ENCODE measurements at places on chromosomes 11 and 22. TPM values are rescaled to one million over a fixed set of nuclear protein-coding genes. Genes with fewer than 3 reads are reported as not detected.
A peak's percentile ranks its signal among the peaks of the same experiment; 100 is the strongest.

The PARVG gene
- 48.9 TPM for total RNA-seq

The CEP126 gene
- 0.90 TPM for total RNA-seq

The RFPL3 gene
- total RNA-seq: not detected

The SCUBE1 gene
- total RNA-seq: not detected

The C11orf86 gene
- total RNA-seq: not detected

The ISX gene
- total RNA-seq: not detected

The TANGO2 gene
- 31.5 TPM for total RNA-seq

The FAM180B gene
- 0.19 TPM for total RNA-seq

DNA sequence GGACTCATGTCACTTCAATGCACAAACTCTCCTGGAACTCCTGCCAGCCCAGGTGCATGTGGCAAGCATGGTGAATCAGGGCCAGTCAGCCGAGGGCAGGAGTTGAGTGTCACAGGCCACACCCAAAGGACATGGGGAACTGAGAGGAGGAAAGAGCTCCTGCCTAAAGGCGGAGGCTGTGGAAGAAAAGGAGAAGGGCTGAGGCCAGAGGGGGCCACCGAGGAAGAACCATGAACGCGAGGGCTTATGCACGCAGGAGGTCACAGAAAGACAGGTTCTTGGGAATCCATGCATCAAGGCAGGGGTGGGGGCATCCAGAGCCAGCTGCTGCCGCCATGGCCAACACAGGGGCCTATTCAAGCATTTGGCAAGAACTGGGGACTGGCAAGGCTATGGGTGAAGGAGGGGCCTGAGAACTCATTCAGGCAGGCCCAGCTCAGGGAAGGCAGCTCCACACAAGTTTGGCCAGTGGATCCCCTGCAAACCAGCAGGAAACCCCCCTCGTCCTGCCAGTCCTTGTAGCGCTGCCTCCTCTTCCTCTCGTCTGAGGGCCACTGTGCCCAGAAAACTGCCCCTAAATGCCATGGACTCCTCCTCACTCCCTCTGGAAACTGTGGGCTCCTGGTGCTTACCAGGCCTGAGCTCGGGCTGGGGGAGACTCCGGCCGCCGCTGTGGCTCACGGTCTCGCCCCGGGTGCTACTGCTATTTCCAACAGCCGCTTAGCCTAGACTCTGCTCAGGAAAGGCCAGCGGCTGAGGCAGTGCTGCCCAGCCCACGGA is 15.4 kb downstream of the PPM1F start:
- DNase-seq: no peak

DNA sequence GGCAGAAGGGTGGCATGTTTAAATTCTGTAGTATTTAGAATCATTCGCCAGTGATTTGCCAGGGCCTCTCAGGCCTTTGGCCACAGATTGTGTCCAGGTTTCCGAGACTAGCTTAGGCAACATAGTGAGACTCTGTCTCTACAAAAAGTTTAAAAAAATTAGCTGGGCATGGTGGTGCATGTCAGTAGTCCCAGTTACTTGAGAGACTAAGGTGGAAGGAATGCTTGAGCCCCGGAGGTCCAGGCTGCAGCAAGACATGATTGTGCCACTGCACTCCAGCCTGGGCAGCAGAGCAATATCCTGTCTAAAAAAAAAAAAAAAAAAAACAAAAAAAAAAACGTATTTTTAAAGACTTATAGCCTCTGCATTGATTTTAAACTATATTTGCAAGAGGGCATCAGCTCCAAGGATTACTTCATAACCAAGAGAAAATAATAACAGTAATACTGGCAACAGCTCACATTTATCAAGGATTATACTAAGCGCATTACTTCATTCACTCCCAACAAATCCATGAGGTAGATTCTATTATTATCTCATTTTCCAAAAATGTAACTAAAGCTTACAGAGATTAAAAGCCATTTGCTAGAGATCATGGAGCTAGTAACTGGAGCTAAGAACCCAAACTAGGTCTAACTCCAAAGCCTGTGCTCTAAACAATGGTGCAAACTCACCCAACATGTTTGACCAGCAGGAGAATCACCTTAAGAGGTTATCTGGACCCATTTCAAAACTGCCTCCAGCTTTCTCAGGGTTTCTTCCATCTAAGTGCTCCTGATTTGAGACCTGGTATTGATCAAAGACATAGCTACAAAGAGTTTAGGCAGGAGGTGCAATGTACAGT is 32.6 kb upstream of the SLC6A5 start:
- no peak for DNase-seq

DNA sequence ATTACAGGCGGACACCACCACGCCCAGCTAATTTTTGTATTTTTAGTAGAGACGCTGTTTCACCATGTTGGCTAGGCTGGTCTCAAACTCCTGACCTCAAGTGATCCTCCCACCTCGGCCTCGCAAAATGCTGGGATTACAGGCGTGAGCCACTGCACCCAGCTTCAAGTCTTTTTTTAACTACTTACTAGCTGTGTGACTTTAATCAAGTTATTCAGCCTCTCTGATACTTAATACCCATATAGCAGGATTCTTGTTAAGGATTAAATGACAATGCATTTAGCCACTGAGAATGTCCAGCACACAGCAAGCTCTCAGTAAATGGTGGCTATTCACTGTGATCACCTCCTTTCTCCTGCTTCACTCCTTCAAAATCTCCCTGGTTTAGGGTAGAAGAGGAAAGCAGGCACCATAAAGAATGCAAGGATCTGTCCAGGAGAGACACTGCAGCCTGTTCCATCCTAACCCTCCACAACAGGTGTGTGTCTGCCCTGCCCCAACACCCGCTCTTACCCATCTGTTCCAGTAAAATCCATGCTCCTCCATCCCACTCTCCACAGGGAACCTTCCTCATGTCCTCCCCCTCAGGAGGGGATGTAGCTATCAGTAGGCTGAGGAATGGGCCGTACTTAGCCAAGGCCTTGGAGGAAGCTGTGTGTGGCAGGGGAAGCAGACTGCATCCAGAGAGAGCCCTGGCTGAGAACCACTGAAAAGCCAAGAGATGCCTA is 69.3 kb downstream of the MICAL3 start:
- no peak for DNase-seq

- DNase-seq: no peak
Observed at GRCh38 chr22:39527481-39527961, 5.0 kb downstream of the RPS19BP1 start.

DNA sequence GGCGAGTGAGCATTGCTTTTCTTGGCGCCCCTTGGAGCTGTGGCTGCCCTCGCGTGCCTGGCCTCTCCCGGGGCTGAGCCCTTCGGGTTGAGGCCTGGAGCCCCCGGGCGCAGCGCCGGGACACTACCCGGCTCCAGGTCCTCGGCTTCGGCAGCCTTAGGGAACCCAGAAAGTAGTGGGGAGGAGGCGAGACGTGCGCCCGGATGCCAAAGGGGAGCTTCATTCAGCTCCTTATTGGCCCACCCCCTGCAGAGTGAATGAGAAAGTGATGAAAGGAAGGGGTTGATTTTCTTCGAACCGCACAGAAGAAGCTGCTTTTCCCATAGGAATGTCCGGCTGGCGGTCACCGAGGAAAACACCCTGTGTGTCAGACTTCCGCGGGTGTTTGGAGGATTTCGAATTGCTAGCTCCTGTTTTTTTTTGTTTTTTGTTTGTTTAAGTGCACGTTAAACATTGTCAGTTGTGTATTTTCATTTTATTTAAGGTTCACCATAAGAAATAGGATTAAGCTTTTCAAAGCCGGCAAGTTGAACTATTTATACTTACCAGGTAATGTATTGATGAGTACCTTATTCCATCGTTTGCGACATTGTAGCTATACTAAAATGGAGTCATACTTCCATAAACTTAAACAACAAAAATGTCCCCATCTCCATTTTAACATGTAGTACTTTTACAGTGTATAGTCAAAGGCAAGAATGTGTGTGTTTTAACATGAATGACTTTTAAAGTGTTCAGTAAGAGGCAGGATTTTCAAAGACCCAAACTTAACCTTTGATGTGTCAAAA is 841 bp upstream of the EIF4G2 start:
- peak; percentile 85 for DNase-seq

DNA sequence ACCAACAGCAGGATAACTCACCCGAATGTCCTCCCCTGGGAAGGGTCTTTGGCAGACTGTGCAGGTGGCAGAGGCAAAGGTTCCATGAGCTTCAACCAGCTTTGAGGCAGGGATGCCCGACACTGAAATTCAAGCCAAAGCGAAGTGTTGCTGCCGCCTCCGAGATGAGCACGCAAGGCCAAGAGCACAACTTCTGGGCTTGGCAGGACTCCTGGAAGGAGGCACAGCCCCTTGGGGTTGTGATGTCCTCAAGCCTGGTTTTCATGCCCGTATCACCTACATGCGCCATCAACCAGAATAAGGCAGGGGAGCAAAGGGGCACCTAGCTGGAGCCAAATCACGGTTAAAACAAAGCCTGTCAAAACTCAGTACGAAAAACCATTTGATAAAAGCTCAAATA is 5.7 kb downstream of the SIRT3 start:
- DNase-seq: no peak

DNA sequence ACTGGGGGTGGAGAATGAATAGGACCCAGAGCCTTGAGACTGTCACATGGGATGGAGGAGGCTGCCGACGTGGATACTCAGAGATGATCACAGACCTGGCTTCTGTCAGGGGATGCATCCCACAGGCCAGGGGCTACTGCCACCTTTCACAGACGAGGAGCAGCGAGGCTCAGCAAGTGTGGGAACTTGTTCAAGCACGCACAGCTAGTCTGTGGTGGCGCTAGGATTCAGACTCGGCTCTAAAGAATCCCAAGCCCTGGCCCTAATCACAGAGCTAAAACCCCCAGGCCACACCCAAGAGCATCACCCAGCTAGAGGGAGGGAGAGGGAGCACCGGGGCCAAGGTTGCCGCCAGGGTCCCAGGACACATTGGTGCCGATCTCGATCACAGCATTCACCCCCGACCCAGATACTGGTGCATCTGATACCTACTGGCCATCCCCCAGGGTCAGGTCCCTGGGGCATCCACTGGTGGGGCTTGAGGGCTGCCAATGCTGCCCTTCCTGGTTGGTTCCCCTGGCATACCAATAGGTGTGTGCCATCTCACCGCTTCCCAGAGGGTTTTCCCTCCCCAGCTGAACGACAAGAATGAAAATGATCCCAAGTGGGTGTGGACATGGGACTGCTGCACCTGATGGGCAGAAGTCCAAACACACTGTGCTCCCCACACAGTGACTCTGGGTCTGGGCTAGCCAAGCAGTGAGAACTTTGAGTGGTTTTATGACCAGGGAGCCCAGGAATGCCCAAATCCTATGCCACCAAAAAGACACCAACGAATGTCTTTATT is 6.2 kb downstream of the CHST1 start:
- no peak for DNase-seq

DNA sequence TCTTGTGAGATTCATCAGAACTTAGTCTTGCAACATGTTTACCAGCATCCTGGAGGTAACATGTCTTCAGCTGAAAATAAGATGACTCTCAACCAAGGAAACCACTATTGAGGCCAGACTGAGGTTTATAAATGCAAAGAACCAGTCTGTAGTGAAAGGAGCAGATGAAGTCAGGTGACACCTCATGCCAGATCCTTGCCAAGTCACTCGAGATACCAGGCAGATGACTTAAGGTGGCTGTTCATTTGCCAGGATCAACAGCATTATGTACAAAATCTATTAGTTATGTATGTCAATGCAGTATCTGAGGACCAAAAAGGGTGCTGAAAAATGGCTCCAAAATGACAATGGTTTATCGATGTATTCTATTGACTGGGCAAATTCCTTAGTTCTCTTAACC is 100.0 kb upstream of the SOX6 start:
- no peak for DNase-seq

GRCh38 chr11:57615308-57615707 is 17.8 kb downstream of the SERPING1 start:
- no peak for DNase-seq

DNA sequence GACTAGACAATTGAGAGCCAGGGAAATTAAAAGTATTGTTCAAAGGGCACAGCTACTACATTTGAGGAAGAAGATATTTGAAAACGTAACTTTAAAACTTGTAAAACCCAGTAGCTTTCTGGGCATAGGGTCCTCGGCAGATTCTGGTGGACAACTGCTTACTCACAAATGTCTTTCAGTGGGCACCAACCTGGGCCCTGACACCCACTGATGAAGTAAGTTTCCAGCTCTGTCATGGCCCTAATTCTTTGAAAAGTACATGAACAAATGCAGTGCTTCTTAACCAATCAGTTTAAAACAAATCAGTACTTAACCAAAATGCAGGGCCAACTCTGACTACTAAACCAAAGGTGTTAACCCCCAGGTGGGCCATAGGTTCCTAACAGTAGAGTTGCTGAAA is 1170.1 kb downstream of the LRRC4C start:
- no peak for DNase-seq

DNA sequence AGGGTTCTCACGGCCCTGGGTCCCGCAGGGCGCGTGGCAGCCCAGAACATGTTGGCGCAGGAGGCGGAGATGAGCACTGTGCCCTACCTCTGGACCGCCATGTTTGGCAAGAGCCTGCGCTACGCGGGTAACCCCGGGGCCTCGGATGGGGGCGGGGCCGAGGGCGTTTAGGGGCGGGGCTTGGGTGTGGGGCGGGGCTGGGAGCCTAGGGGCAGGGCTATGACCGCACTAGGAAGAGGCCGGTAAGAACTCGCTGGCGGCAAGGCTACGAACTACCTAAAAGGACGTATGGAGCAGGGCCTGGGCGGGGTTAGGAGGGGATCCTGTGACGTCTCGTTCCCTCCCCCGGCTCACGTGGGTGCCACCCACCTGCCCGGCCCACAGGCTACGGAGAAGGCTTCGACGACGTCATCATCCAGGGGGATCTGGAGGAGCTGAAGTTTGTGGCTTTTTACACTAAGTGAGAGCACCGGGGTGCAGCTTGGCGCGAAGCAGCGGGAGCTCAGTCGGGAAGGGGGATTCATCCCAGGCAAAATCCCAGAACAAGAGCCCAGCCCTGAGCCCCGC is 2.8 kb upstream of the LZTR1 start:
- peak; percentile 88 for DNase-seq

GRCh38 chr11:22477312-22477711 is 139.1 kb downstream of the SLC17A6 start:
- no peak for DNase-seq

DNA sequence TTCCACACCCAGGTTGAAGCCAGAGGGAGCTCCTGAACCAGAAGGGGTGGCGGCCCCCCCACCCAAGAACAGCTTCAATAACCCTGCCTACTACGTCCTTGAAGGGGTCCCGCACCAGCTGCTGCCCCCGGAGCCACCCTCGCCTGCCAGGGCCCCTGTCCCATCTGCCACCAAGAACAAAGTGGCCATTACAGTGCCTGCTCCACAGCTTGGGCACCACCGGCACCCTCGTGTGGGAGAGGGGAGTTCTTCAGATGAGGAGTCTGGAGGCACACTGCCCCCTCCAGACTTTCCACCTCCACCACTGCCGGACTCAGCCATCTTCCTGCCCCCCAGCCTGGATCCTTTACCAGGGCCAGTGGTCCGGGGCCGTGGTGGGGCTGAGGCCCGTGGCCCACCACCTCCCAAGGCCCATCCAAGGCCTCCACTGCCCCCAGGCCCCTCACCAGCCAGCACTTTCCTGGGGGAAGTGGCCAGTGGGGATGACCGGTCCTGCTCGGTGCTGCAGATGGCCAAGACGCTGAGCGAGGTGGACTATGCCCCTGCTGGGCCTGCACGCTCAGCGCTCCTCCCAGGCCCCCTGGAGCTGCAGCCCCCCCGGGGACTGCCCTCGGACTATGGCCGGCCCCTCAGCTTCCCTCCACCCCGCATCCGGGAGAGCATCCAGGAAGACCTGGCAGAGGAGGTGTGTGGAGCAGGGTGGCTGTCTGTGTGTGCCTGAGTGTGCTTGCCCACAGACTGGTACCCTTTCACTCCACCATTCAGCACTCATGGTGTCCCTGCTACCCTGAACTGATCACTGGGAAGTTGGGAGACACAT is 6.7 kb downstream of the PHOX2A start:
- no peak for DNase-seq

- DNase-seq: no peak
Observed at GRCh38 chr11:82837650-82838049, 62.6 kb downstream of the PRCP start.

- no peak for DNase-seq
Observed at GRCh38 chr11:20064961-20065405, 95.3 kb downstream of the DBX1 start.
